RWPE2 (cell line): ENCODE measurements at places on chromosomes 7 and 10.

- no peak for DNase-seq
These were observed 31.3 kb downstream of the GBX1 start for GRCh38 chr7:151135866-151136843.

GRCh38 chr7:4437916-4438315 is 244.2 kb upstream of the FOXK1 start:
- no peak for DNase-seq

DNA sequence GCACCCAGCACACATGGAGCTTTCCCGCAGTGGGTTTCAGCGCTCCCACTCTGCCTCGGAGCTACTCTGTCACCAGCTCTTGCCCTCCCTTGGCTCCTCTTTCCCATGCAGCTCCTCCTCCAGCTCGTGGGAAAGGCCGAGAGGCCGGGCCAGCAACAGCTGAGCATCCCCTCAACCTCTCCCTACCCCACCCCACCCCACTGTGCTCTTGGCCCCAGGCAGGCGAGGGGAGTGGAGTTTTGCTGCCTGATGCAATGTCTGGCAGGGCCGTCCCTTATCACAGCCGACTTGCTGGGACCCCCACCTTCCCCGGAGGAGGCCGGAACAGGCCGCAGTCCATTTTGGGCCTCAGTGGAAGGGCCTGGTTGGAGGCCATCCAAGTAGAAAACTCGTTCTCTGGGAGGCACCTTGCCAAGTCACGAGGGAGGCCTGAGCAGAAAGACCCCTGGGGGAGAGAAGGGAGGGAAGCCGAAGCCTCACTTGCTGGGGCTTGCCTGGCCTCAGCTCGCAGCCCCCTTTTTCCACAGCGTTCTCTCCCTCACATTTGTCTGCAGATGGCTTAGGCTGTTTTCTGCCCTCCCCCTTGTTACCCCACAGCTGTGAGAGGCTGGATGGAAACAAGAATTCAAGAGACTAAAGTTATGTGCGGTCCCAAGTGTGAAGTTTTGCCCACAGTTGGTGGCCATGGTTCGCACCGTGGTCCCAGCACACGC is 35.3 kb downstream of the CHST3 start:
- no peak for DNase-seq

GRCh38 chr7:102892631-102893278 is 20.0 kb upstream of the LRRC17 start:
- no peak for DNase-seq

DNA sequence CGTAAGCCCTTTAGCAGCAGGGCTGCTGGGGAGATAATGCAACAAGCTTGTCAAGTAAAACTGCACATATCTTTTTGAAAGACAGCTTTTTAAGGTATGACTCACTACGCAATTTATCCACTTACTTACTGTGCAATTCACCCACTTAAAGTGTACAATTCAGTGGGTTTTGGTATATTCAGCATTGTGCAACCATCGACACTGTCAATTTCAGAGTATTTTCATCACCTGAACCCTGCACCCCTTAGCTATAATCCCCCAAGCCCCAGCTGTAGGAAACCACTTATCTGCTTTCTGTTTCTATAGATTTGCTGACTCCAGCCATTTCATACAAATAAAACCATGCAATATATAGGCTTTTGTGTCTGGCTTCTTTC is 168.0 kb downstream of the PTPN20 start:
- no peak for DNase-seq

- no peak for DNase-seq
These were observed 301.4 kb downstream of the AHR start for GRCh38 chr7:17599733-17600339.

- no peak for DNase-seq
These were observed 453.7 kb upstream of the MKI67 start for GRCh38 chr10:128579901-128580300.

DNA sequence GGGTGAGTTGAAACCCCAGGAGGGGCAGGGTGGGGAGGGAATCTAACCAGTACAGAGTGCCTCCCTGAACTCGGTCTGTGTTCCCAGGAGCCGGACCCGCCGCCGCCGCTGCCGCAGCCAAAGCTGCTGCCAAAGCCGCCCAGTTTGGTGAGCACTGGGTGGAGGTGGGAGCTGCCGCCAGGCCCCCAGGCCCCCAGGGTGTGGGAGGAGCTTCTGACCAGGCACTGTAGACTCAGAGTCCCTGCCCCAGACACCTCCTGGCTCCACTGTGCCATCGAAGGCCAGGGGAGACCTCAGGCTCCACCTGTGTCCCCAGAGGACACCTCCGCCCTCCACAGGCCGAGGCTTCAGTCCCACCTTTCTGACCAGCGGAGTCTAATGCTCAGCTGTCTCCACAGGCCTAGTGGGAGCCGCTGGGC is 20.4 kb upstream of the LIMK1 start:
- no peak for DNase-seq

- no peak for DNase-seq
These were observed 123.8 kb upstream of the INSYN2A start for GRCh38 chr10:127320176-127320575.

GRCh38 chr7:55130395-55131141 is 111.8 kb downstream of the EGFR start:
- no peak for DNase-seq

- DNase-seq: no peak
These were observed 49.3 kb downstream of the ABCB4 start for GRCh38 chr7:87426160-87426559.

DNA sequence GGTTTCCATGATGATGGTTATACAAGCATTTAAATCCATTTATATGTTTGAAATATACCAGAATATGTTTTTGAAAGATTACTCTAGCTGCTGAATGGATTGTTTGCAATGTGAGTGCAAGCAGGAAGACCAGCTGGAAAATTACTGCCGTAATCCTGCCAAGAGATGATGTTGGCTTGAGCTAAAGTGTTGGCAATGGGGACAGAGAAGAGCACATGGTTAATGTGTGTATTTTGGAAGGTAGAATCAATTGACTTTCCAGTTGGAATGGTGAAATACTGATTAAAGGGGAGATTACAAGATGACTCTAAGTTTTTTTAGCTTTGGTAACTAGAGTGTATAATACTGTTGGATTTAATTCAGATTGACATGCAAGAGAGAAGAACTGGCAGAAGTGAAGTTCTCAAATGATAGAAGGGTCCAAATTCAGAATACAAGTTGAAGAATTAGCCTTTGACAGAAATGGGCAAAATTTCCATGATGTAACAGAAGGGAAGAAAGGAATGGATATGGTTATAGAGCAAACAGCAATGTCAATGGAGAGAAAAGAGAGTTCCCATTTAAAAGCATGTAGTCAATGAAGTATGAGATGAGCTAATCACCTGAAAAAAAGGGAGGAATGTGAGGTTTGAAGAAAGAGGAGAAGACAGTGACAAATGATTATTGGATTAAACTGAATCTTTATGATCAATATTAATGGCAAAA is 422.0 kb downstream of the CDC14C start:
- no peak for DNase-seq

DNA sequence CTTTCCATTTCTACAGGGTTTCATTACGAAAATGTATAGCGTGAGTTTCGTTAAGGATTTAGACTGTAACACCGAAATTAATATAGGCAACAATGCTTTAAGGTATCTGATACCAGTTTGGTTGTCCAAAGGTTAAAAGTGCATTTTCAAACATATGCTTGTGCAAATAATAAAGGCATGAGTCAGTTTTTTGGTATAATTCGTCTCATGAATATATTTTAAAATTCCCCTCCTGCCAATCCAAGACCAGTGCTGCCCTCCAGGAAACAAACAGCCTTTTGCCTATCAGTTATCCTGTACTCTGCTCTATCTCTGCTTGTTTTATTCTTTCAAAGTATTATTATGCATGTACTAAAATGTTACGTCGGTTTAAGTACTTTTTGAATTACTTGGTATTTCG is 2.0 kb downstream of the LCOR start:
- DNase-seq: no peak

DNA sequence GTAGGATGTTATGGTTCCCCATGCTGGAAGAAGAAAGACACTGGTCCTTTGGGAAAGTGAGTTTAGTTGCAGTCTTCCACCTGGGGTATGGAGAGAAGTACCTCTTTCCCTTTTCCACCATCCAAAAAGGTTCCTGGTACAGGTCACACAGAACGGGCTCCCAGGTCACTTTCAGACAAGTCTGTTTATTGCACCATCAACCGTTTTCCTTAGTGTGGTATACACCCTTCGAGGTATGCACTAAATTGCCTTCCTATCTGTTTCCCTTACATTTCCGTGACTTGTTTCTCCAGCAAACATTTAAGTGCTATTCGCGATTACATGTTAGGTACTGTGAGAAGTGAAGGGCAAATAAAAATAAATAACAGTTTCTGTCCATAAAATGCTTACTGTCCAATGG is 185.1 kb downstream of the ARL4A start:
- DNase-seq: no peak

- no peak for DNase-seq
These were observed 724.2 kb upstream of the CELF2 start for GRCh38 chr10:10293481-10293951.

- DNase-seq: no peak
These were observed 106.5 kb upstream of the TMEM72 start for GRCh38 chr10:44804661-44805060.

DNA sequence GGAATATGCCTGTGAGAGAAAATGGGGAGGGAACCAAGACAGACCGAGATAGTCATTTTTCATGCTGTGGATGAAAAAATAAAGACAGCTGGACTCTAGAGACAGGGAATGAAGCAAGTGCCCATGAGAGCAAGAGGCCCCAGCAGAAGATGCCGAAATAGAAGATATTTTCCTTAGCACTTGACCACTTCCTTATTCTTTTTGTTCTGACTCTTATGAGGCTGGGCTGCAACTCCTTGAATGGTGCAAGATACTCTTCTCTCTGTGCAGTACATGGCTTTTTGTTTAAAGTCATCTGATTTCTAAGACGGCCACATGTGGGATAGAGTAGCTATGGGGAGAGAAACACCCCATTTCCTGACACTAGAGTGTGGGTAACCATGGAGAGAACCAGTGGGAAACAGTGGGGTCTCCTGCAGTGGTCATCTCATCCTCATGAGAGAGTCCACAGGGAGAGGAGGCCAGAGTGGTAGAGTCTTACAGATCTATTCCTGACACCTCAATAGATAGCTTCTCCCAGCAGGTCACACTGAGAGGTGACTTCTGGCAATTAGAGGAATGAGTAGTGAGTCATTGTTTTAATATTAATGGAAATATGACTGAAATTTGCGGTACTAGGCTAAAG is 18.0 kb upstream of the VCL start:
- DNase-seq: no peak

- DNase-seq: no peak
These were observed 1.2 kb upstream of the SPACDR start for GRCh38 chr7:100465299-100465698.
